ENCODE measurements at places on chromosomes 1 and 21.

GRCh38 chr1:93676427-93676826 is 5.2 kb downstream of the BCAR3 start:
- DNase-seq: no peak

GRCh38 chr1:152795686-152796085 is 835 bp upstream of the LCE1D start:
- no peak for DNase-seq

GRCh38 chr1:29711582-29712283 is 475.4 kb downstream of the PTPRU start:
- DNase-seq: no peak

DNA sequence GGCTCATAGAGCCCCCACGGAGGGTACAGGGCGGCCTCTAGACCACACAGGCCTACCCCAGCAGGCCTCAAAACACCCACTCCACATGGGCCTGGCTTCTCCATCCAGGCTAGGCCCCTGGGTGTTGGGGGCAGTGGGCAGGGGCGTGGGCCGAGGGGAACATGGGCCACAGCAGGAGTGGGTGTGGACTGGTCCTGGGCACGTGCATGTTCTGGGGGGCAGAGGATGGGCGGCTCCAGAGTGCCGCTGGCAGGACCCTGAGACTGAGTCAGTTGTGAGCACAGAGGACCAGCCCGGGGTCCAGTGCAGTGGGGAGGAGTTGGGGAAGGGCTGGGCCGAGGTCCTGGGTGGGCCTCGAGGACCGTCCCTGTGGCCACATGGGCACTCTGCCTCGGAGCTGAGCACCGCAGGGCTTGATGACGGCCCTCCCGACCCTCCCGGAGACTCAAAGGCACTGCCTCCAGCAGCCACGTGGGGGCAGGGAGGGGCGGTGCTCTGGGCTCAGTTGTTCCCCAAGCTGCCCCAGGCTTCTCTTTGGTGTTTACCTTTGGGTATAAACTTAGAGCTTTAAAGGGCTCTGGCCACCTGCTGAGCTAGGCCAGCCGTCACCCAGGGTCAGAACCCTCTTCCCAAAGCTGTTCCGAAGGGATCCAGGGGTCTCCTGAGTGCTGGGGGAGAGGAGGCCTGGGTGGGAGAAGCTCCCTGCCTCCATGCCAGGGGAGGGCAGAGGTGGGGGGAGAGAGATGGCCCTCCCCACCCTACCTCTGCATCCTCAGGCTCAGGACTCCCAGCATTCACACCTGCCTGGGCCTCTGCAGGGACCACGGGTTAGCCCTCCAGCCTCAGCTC is 79.9 kb downstream of the MORN1 start:
- no peak for DNase-seq

Measured in CMK (cell line).